ENCODE measurements at places on chromosomes 11 and 22.
A peak's percentile ranks its signal among the peaks of the same experiment; 100 is the strongest.

DNA sequence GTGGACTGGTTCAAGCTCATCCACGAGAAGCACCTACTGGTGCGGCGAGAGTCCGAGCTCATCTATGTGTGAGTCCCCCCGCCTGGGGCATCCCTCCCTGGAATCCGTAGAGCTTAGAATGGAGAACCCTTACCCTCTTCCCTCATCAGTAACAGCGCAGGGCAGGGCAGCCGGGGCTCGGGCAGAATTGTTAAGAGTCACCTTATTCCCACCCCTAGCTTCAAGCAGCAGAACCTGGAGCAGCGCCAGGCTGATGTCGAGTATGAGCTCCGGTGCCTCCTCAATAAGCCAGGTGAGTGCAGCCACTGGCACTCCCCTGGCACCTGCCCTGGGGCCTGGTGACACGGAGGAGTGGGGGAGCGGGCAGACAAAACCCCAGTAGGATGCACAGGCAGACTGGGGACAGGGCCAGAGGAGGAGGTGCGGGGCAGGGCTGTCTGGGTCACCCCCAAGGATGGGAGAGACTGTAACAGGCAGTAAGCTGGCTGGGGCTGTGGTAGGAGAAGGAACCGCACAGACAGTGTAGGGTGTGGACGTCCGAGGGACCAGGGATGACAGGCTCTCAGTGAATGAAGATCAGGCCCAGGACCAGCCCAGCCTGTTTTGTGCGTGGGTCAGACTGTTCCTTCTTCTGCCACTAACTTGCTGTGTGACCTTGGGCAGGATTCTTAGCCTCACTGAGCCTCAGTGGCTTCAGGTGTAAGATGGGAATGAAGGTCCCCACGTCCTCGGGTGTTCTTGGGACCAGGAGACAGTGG is 20.4 kb downstream of the C22orf23 start:
- no peak for DNase-seq

GRCh38 chr11:117176186-117176585 is 2.4 kb upstream of the SIDT2 start:
- DNase-seq, result no peak

GRCh38 chr11:74316772-74317505 is 5.5 kb upstream of the P4HA3 start:
- DNase-seq, result no peak

- DNase-seq, result no peak
Observed at GRCh38 chr11:128840137-128840536, 27.0 kb downstream of the KCNJ1 start.

DNA sequence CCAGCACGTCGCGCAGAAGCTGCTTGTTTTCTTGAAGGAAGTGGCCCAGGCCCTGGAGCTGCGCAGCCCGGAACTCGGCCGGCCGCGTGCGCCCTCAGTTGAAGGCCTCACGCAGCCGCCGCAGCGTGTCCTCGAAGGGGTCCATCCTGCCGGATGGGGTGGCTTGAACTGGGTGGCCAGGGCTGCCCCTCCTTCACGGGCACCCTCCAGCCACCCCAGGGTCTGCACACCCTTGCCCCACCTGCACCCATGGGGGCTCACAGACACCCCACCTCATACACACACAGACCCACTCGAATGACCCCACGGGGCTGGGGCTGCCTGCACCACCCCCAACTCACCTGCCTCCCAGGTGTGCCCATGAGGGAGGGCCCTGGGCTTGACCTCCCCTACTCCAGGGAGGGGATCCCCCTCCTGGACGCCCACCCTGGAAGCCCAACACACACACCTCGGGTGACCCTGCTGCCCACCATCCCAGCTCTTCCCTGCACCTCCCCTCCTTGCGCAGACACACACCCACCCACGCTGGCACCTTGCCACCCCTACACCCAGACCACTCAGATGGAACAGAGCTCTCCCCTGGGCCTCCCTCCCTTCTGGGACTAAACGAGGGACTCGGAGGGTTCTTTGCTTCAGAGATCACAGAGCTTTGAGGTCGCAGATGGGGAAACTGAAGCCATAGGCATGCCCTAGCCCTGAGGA is 6.8 kb downstream of the ALDH3B2 start:
- peak; percentile 55 for DNase-seq

DNA sequence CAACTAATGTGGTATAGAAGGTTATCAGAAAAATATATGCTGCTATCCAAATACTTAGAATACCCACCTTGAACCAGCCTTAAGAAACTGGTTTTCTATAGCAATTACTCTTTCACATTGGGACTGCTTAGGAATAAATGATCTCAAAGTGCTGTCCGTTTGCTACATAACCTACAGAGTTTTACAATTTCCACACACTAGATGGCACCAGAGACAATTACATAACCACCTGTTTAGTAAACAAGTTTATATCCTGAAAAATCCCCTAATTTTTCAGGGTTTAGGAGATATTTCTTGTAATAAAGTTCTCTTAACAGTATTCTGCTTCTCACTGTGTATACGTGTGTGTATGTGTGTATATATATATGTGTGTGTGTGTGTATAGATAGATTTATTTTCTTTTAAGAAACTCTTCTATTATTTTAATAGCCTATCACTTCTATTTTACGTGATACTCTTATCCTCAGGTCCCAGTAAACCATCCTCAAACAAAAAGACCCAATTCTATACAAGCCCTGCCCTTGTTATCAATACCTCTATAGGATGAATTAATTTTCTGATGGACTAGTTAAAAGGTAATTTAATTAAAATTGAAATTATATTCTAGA is 6.7 kb upstream of the OR5I1 start:
- peak; percentile 7 for DNase-seq

- no peak for DNase-seq
Observed at GRCh38 chr11:203945-204586, 3.1 kb downstream of the BET1L start.

GRCh38 chr11:68128682-68129327 is 7.6 kb upstream of the CHKA start:
- DNase-seq, result no peak

- DNase-seq, result no peak
Observed at GRCh38 chr11:78244546-78245255, 56.0 kb downstream of the USP35 start.

- DNase-seq, result no peak
Observed at GRCh38 chr22:44741929-44742328, 10.4 kb upstream of the ARHGAP8 start.

DNA sequence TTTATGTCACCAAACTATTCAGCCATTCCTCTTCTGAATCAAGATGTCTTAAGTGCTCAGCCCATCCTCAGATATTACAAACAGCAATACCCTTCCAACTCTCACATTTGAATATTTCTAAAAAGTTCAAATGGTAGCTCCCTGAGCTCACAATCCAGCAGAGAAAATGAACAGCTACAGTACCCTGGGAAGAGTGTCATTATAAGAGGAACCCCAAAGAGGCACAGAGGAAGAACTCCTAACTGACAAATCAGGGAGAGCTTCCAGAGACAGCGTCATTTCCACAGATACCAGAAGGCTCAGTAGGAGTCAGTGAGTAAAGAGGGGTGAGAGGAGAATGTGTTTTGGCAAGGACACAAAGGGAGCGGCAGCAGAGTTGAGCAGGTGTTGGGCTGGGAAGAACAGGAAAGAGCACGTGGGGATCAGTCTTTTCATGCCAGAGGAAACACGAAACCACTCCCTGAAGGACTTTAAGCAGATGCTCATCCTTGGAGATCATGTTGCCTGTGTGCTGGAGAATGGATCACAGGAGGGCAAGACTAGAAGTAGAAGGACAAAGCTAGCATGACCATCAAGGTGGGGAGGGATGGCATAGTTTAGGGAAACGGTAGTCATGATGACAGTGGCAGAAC is 4.3 kb downstream of the CLTCL1 start:
- no peak for DNase-seq

GRCh38 chr11:70650075-70650909 is 252.0 kb downstream of the CTTN start:
- DNase-seq, result peak; percentile 81

DNA sequence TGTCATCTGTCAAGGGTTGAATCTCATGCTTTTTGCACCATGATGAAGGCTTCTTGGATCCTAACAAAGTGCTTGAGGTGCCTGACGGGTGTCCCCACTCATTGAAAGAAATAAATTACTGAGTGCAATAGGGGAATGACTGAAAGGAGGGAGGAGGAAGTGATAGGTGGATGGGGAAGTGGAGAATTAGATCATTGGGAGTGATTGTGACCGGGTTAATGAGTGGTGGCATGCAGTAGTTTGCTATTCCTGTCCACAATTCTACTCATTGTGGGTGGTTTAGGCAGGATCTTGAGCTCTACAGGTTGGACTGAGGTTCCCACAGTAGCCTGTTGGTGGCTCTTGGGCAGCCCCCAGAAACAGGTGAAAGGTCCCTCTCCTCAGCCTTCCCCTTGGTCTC is 44.3 kb downstream of the THAP12 start:
- DNase-seq, result no peak

DNA sequence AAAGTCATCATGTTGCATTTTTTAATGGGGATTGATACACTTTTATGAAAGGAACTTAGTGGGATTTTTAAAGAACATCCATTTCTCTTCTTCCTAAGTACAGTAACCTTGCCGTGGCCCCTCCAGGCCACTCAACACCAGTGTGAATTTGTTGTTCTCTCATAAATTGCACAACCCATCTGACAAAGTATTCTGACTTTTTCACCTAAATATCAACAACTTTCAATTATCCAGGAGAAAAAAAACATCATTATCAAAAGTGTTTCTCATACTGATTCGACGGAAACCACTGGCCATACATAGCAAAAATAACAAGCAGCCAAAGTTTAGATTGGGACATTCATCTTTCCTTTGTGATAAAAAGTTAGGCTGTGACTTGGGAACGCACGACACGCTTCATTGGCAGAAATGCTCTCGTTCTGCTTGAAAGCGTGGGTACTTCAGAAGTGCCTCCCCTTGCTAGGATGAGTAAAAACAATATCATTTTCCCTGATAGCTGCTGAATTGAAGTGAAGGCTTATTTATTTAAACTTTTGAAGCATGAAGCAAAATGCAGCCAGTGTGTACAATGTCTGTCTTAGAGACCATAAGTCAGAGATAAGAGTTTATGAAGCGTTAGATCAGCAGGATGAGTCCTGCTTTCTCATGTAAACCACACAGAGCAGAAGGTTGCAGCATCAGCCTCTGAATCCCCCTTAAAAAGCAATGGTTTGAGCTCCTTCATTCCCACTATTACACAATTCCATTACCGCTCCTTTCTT is 20.6 kb upstream of the EIF3M start:
- DNase-seq, result no peak

DNA sequence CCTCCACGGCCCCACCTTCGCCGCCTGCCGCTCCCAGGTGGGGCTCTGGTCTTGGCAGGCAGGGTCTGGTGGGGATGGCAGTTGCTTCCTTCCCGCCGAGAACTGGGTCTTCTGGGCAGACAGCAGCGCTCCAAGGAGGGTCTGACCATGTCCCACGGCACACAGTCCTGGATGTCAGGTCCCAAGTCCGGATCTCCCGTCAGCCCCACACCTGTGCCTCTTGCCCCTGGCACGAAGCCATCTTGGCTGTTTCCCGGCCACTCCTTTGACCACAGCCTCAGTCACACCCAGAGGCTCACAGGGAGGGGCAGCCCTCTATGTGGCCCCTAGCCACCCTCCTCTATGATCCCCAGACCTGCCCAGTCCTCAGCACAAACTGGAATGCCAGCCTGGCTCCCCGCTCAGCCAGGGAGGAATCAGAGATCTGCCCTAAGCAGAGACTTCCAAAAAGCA is 14.3 kb downstream of the MUC5B start:
- no peak for DNase-seq

- no peak for DNase-seq
Observed at GRCh38 chr11:105111145-105111944, 28.2 kb downstream of the CARD18 start.

GRCh38 chr11:35223371-35223796 is 84.4 kb downstream of the CD44 start:
- no peak for DNase-seq

GRCh38 chr11:120611581-120611980 is 100.0 kb downstream of the GRIK4 start:
- no peak for DNase-seq

GRCh38 chr22:24002272-24002671 is 3.0 kb downstream of the GSTT4 start:
- peak; percentile 18 for DNase-seq

- no peak for DNase-seq
Observed at GRCh38 chr11:92332986-92333385, 108.4 kb downstream of the FAT3 start.

- DNase-seq, result no peak
Observed at GRCh38 chr11:12117611-12118010, 7.2 kb downstream of the MICAL2 start.

GRCh38 chr11:72373163-72373562 is 61.2 kb downstream of the CLPB start:
- DNase-seq, result no peak

- DNase-seq, result no peak
Observed at GRCh38 chr22:23251445-23252093, 71.3 kb downstream of the BCR start.

DNA sequence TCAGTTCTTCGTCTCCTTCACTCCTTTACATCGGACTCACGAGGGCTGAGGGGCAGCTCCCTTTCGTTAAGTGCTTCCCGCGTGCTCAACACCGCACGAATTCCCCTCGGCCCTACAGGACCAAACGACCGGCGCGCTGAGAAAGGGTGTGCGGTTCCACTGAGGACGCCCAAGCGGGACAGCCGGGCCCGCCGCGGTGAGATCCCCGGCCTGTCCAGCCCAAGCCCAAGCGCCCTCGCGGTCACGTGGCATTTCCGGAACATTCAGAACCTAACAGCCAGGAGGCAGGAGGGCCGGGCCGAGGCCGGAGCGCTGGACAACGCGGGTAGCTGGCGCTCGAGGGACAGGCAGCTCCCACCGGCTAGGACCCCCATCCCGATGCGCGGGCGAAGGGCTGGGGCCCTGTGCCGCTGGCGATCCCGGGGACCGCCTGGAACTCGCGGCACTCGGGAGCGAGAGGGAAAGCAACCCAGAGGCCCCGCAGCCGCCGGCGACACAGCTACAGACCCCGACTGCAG is 737 bp upstream of the STIP1 start:
- peak; percentile 63 for DNase-seq

DNA sequence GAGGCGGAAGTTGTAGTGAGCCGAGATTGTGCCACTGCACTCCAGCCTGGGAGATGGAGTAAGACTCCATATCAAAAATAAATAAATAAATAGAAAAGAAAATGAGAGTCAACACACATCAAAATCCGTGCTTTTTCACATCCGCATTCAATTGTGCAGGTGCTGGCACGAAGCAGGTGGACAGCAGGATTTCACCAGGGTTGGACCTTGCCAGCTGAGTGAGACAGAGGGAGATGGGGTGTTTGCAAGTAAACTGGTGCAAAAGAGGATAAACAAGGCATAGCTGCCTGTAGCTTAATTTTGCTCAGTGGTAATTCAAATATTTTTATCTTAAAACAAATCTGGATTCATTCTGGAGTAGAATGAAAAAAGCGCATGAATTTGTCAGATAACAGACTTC is 23.3 kb upstream of the DNAL4 start:
- no peak for DNase-seq

GRCh38 chr11:57438345-57439285 is 11.7 kb upstream of the SLC43A3 start:
- no peak for DNase-seq

DNA sequence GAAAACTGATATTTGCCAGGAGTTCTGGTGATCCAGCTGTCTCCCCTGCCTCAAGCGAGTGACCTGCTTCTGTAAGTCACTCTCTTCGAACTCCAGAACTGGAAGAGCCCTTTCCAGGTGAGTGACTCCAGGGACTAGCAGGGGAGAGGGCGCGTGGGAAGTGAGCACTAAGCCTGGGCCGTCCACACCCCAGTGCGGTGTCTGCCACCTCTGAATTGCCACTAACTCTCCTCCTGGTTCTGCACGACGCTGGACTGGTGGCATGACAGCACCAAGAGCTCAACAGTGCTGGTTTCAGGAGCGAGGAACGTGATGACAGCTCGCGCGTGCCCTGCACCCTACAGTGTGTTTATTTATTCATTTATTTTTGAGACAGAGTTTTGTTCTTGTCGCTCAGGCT is 22.9 kb downstream of the KIAA0930 start:
- no peak for DNase-seq

GRCh38 chr11:120622189-120622875 is 110.8 kb downstream of the GRIK4 start:
- no peak for DNase-seq
